ENCODE measurements at places on chromosomes 3 and 15. TPM values are rescaled to one million over a fixed set of nuclear protein-coding genes. Genes with fewer than 3 reads are reported as not detected.

Gene LIPH
- 58.3 TPM for total RNA-seq

Gene PPP1R14D
- total RNA-seq: 137 TPM

Gene LRTM1
- not detected for total RNA-seq

Gene CIB1
- total RNA-seq: 212 TPM

Gene ROPN1B
- not detected for total RNA-seq

Gene IQCF5
- total RNA-seq: not detected

Gene GXYLT2
- 7.3 TPM for total RNA-seq

Gene CA12
- total RNA-seq: 290 TPM

Gene FGD5
- 8.7 TPM for total RNA-seq

Gene GOLGA8S
- total RNA-seq: 0.08 TPM
